ENCODE measurements at places on chromosomes 3 and 15.

- no peak for DNase-seq
Measured at GRCh38 chr3:151775314-151776258, 38.3 kb upstream of the AADAC start.

DNA sequence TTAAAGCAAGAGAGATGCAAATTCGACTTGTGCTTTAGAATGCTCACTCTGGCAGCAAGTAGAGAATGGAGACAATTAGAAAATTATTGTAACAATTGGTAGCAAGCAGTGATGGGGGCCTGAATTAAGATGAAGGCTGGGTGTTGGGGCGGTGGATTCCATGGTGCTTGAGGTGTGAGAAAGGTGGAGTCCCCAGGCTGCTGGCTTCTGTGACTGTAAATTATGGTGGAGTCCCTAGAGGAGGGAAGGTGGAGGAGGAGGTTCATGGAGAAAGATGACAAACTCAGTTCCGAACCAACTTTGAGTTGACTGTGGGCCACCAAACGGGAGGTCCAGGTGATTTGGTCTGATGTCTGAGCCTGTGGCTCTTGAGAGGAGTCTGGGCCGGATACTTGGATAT is 10.7 kb upstream of the SMAD3 start:
- DNase-seq = no peak

DNA sequence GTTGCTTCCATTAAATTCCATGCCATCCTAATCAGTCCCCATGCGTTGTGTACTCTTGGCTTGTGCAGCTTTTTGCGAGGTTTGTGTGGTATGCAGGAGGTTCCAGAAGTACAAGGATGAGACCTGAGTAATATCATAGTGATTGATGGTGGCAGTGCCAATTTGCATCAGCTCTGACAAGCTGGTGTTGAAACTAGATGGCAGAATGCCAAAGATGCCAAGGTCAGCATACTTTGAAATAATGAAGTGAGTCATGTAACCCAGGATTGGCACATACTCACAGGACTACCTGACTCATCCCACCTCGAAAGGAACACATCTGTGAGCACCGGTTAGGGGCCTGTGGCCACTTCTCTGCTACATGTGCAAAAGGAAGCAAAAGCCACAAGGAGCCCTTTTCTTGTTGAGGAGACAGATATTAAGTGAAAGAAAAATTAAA is 14.3 kb downstream of the KAT2B start:
- DNase-seq = peak; percentile 76

- DNase-seq = no peak
Measured at GRCh38 chr3:81199587-81199986, 561.9 kb downstream of the GBE1 start.

- no peak for DNase-seq
Measured at GRCh38 chr3:42725454-42725853, 22.9 kb upstream of the HHATL start.

DNA sequence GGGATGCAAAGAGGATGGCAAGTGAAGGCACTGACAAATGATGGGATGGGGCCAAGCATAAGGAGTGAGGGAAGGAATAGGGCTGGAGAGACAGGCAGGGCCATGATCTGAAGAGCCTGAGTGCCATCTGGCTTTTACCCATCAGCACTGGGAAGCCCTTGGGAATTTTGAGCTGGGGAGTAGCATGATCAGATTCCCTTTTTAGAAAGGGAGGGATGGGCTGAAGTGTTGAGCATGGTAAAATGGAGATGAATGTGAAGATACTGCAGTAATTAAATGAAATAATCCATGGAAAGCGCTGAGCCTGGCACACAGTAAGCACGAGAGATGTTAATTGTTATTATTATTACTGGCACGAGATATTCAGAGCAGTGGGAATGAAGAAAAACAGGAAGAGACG is 9.9 kb downstream of the RBP1 start:
- no peak for DNase-seq
